ENCODE measurements at places on chromosomes 13 and 19. TPM values are rescaled to one million over a fixed set of nuclear protein-coding genes. Genes with fewer than 3 reads are reported as not detected.
A peak's percentile ranks its signal among the peaks of the same experiment; 100 is the strongest.

DNA sequence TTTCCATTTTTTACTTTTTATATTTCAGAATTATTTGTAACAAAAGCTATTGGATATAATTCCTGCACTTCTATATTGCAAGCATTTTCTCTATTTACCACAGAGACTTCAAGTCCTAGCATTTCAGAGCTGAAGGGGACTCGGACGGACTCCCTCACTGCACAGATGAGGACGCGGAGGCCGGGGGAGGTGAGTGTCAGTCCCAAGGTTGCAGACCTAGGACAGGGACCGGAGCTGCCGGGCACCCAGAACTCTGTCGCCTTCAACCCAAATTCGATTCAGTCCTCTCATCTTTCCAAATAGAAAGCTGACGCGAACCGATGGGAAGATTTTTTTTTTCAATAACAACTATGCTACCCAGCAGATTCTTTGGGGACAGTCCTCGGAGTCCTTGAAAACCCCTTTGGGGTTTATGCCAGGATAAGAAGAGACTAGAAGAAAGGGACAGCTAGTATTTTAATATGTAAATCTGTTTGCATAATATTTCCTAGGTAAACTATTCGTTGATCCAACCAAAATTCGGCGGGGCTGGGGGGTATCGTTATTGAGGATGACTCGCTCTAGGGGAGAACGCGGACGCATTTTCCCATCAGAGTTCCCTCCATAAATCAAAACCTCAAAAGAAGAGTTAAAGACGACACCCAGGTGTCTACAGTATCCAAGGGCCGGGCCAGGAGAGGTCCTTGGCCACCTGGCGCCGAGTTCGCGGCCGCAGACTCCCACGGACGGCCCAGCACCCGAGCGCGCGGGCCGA is 803 bp downstream of the FLT3 start:
- H3K27me3 ChIP-seq = peaks cover 80% of the 10 kb centered on the region
- no peaks in the 10 kb centered on the region for H3K4me1 ChIP-seq
- no peak for DNase-seq

DNA sequence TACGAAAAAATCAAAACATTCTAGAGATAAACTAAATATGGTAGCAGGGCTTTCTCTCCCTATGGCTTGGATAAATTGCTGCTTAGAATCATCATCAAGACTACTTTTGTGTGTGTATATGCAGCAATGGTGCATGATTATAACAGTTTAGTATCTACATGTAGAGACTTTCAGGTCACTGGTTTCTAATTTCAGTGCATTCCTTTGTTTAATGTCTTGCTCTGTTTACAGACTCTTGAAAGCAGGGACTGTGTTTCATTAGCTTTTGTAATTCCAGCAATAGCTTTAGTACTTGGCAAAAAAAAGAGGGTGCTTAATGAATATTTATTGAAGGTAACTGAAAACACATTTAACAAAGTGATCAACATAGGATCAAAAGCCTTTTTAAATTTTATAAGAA is 420.7 kb downstream of the PCDH9 start:
- H3K4me1 ChIP-seq = no peaks in the 10 kb centered on the region
- H3K36me3 ChIP-seq = no peaks in the 10 kb centered on the region
- H3K4me3 ChIP-seq = no peak overlapping the region
- no peak overlapping the region for H3K27ac ChIP-seq
- DNase-seq = no peak

GPR12 gene
- not detected for total RNA-seq

- no peak for DNase-seq
- peak overlapping the region; percentile 88 for H3K27ac ChIP-seq
Measured at GRCh38 chr19:45640849-45641273, 1.7 kb upstream of the EML2 start.

- H3K36me3 ChIP-seq = peaks cover 22% of the 10 kb centered on the region
- H3K27ac ChIP-seq = no peak overlapping the region
- H3K4me1 ChIP-seq = no peaks in the 10 kb centered on the region
- no peak for DNase-seq
- no peaks in the 10 kb centered on the region for H3K27me3 ChIP-seq
Measured at GRCh38 chr13:99327761-99328160, 20.6 kb upstream of the GPR183 start.

DNA sequence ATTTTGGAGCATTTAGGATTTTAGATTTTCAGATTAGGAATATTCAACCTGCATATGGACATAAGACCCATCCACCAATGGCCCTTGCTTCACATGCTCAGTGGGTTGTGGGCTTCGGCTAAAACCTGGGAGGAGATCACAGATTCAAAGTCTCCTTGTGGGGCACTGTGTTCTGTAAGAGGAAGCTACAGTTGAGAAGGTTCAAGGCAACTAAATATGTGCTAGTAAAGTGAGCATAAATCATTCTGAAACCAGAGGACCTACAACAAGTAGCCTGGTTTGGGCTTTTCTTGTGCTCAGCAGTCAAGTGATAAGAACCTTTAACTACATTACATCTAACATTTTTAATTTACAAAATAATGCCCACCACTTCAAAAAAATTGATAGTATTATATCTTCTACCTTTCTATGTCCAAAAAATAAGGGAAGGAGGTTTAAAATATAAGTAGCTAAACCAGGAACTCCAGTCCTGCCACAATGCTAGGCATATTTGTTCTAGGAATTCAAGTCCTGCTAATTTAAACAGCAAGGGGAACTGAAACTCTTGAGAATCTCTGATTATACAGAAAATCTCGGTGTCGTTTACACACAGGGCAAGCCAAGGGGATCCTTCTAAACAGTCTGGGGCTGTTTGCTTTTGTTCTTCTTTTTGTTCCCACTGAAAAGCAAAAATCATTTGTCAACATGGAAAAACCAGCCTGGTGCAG is 36.6 kb downstream of the FOXO1 start:
- no peak for DNase-seq
- H3K36me3 ChIP-seq = no peaks in the 10 kb centered on the region
- no peak overlapping the region for H3K4me3 ChIP-seq
- H3K4me1 ChIP-seq = no peaks in the 10 kb centered on the region
- H3K27me3 ChIP-seq = no peaks in the 10 kb centered on the region

GRCh38 chr19:16386619-16387240 is 62.1 kb downstream of the KLF2 start:
- H3K27ac ChIP-seq = no peak overlapping the region
- no peaks in the 10 kb centered on the region for H3K4me1 ChIP-seq
- H3K4me3 ChIP-seq = no peak overlapping the region
- peaks cover 27% of the 10 kb centered on the region for H3K36me3 ChIP-seq

ZNF541 gene
- total RNA-seq = not detected

DNA sequence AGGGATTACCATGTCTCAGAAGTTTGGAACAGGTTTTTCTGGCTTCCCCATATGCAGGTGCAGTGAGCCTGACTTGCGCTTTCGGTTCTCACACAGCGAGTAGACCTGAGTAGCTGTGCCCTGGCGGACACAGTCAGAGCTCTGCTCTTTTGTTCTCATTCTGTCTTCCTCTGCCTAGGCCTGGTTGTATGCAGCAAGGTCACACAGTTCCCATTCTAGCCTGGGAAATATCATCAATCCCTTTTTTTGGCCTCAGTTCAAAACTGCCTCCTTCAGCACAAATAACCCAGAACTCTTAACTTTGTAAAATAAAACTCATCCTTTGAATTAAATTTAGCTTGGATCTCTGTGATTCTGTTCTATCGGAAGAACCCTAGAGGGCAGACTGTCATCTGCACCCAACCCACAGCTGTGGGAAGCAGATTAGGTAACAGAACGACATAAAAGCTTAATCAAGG is 10.2 kb downstream of the OXGR1 start:
- peaks cover 6% of the 10 kb centered on the region for H3K4me1 ChIP-seq
- peak; percentile 87 for DNase-seq
- no peaks in the 10 kb centered on the region for H3K36me3 ChIP-seq
- peak overlapping the region; percentile 14 for H3K27ac ChIP-seq

DNA sequence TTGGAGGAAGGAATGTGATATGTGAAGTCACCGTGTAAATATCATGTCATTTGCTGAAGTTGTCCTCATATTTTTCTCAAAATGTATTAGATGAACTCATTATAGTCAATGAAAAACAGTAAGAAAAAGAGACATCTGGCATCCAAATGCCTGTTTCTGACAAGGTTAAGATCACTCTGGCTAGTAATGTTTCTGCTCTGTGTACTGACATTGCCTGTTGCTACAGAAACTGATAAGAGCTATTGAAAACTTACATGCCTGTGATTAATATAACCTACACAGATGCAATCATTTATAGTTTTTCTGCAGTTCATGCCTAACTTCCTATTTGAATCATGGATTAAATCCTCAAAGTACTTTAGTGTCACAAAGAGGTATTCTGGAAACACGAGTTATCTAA is 249.8 kb downstream of the NBEA start:
- no peak overlapping the region for H3K27ac ChIP-seq
- H3K36me3 ChIP-seq = no peaks in the 10 kb centered on the region
- DNase-seq = no peak
- H3K4me1 ChIP-seq = no peaks in the 10 kb centered on the region
- H3K4me3 ChIP-seq = no peak overlapping the region

Data from PC-9 (cell line).